T-cell (primary cell): ENCODE measurements at places on chromosomes 12 and 14.

DNA sequence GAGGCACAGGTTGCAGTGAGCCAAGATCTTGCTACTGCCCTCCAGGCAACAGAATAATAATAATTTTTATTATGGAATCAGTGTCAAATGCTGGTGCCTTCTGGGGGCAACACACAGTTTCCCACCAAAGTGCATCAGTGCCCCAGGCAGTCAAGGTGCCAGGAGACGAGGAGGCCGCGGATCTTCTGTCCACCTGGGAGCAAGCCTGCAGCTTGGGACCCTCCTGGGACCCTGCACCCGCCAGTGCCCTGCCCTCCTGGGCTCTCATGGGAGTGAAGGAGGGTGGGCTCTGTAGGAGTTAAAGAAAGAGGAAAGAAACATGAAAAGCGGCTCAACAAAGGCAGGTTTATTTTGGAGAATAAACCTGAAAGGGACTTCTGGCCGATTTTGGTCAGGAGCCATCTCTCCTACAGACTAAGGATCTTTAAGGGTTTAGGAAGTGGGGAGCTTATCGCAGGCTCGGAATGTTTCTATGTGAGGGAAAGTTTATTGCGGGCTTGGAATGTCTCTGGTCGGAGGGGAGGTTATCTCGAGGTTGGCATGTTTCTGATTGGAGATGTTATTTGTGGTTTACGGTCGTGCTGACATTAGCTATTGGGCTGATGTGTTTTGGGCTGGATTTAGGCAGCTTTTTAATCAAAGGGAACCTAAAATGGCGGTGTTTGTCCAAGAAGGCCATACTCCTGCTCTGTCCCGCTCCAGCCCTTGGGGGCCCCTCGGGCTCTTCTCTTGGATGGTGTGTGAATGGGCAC is 1.1 kb upstream of the ASPG start:
- no peak for DNase-seq

DNA sequence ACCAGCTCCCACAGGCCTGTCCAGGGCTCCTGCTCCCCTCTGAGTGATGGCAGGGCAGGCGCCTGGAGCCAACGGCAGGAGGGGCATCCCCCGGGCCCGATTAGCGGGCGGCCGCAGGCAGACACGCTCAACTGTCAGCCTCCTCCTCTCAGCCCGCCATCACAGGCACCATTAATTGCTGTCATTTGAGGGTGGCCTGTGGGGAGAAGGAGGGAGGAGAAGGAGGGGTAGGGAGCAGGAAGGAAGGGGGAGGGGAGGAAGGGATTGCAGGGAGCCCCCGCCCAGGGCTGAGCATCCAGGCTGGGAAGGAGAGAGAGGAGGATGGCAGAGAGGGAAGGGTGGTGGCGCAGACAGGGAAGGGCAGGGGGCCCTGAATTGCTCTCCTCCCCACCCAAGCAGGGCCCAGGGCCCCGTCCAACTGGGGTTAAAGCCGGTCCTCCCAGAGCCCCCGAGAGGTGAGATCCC is 36.1 kb downstream of the NCOR2 start:
- no peak for DNase-seq

DNA sequence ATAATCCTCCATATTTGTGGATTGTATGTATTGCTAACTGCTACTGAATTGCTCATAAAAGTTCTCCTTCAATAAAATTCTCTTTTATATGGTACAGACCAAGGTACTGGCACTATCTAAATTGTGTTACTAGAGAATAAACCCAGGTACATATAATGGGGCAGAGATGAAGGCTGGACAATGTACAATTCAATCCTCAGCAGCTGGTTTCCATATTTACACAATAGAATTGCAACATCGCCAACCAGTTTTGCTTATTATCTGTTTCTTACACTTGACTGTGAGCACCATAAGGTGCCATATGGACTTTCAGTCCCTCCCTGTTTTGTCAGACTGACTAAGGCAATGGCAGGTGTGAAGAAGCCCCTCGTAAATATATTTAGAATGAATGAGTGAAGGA is 18.1 kb downstream of the KITLG start:
- no peak for DNase-seq

DNA sequence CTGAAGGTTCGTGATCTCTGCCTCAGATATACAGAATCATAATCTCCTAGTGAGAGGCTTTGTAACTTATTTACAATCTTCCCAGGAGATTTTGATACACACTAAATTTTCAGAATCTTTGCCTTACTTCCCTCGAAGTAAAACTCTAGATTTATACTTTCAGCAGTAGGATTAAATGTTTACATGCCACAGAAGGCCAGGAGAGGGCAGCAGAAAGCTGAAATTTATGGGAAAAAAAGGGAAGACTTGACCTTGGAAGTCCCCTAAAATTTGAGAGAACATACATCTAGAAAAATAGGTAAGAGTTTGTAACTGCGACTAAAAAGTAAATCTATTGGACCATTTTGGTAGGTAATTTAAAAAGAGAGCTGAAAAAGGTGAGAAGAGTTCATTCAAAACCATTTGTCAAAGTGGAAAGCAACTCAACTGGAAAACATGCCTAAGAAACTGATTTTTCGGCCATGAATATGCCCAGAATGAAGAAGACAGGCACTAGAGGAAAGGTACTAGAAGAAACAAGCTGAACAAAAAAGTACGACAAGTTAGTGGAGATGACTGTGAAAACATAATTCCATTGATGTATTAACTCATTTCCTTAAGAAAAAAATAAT is 242.0 kb upstream of the MDGA2 start:
- no peak for DNase-seq

GRCh38 chr12:50038336-50038735 is 13.0 kb upstream of the RACGAP1 start:
- no peak for DNase-seq

GRCh38 chr12:95262808-95263207 is 45.2 kb downstream of the VEZT start:
- DNase-seq, result no peak

GRCh38 chr14:31261859-31262731 is 54.5 kb upstream of the HECTD1 start:
- no peak for DNase-seq
